ENCODE measurements at places on chromosomes 16 and 17.

DNA sequence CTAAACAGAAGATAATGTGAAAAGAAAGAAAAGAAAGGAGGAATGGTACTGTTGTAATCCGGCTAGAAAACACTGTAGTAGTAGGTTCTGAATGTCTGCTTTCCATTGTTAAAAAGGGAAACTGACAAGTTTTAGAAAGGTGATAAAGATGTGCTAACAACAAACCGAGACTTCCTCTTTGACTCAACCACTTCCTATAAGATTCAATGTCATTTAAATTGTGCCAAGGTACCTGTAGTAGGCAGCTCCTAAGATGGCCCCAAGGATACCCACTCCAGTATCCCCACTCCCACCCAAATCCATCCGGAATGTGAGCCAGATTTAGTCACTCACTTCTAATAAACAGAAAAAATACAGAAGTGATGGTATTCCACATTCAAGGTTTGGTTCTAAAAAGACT, 31.2 kb downstream of the XYLT1 start:
- DNase-seq: no peak

- no peak for DNase-seq
Observed at GRCh38 chr16:52123061-52123839, 423.7 kb downstream of the TOX3 start.

DNA sequence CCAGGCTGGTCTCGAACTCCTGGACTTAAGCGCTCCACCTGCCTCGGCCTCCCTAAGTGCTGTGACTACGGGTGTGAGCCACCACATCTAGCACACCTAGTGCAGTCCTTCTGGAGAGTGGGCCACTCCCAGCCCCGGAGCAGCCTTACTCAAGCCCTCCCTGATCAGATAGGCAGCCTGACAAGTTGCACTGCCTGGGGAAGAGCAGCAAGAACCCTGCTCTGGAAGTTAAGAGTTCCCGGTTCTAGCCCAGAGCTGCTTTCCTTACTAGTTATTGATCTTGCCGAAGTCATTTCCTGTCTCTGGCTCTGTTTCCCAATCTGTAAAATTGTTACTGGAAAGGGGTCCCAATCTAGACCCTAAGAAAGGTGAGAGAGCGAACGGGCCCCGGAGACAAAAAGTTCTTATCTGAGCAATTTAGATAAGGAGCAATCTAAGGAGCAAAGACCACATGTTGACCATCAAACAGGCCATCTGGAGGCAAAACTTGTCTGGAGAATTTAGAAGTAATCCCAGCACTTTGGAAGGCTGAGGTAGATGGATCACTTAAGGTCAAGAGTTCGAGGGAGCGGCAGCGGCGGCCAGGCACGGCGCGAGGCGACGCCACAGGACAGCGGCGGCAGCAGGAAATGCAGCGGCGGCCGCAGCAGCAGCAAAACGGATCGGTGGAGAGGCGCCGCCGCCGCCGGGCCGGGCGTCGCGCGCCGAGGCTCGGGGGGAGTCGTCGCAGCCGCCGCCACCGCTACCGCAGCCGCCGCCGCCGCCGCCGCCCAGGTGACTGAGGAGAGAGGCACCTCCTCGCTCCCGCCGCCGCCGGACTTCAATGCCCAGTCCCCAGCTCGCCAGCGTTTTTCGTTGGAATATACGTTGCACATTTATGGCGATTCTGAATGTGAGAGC, 4.3 kb upstream of the NAGLU start:
- DNase-seq: no peak

DNA sequence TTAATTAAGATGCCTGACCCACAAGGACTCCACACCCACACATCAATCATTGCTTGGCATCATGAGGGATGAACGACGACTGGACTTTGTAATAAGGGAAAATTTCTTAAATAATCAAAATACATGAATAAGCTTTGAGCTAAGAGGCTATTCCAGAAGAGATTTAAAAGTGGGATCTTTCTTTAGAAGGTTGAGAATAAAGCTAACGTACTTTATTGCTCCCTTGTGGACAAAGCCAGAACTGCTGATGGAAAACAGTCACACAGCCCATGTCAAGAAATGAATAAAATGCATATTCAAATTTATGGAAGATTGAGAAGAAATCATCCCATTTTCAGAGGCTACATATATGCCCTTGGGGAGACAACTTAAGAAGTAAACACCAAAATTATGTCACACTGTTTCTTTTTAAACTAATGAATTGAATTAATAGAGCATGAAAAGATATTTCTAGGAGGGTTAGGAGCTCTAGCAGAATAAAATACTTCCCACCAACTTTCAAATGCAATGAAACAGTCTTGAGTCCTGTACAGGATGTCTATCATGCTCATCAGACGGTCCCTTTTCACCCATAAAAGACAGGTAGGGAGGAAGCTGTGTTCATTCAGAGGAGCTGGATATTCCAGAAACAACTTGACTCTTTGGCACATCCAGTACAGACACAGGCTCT, 60.2 kb upstream of the PHOSPHO1 start:
- DNase-seq: peak; percentile 11

DNA sequence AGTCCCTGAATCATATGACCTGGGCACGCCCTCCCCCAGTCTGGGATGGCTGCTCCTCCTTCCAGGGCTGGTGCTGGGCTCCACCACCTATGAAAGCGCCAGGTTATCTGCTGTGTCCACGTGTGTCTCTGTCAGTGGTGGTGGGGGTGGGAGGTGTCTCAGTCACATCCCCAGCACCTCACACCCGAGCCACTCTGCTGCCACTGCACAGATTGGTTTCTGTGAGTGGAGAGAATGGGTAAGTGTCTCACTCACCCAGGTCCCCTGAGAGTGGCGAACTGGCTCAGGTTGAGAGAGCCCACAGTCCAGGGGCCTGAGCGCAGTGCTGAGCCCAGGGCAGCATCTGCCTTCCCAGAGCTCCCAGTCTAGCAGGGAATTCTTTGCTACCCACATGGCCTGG, 79.0 kb downstream of the PLD6 start:
- no peak for DNase-seq

- no peak for DNase-seq
Observed at GRCh38 chr17:73526952-73527351, 117.3 kb downstream of the SDK2 start.

DNA sequence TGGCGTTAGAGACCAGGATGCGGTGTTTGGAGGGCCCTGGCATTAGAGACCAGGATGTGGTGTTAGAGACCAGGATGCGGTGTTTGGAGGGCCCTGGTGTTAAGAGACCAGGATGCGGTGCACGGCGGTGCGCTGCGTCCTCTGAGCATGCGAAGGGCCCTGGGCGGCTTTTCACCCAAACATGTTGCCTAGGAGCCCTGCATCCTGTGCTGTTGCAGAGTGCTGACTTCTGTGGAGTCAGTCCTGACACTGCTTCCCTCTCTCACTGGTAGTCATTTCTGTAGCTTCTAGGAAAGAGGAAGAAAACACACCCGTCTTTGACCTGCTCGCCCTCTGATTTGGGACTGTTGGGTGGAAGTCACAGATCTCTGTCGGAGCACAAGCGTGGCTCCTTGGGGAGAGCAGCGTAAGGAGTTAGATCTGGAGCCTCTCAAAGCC, 141.2 kb downstream of the LAT start:
- no peak for DNase-seq
